ENCODE measurements at places on chromosomes 2 and 18.

DNA sequence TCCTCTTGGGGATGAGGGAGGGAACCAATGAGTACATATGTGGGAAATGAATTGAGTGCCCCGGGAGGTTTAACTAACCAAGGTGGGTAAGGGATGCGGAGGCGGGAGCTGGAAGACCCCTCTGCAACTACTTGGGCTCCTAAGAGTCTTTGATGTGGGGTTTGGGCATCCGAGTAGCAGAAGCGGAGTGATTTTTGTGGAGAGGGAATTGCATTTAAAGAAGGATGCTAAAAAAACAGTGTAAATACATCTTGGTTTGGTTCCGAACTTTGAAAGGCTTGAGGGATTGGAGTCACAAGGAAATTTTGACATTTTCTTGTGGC lies 215.7 kb downstream of the MCFD2 start:
- no peak for DNase-seq

- no peak for DNase-seq
Measured at GRCh38 chr18:46642561-46642960, 14.5 kb downstream of the LOXHD1 start.

DNA sequence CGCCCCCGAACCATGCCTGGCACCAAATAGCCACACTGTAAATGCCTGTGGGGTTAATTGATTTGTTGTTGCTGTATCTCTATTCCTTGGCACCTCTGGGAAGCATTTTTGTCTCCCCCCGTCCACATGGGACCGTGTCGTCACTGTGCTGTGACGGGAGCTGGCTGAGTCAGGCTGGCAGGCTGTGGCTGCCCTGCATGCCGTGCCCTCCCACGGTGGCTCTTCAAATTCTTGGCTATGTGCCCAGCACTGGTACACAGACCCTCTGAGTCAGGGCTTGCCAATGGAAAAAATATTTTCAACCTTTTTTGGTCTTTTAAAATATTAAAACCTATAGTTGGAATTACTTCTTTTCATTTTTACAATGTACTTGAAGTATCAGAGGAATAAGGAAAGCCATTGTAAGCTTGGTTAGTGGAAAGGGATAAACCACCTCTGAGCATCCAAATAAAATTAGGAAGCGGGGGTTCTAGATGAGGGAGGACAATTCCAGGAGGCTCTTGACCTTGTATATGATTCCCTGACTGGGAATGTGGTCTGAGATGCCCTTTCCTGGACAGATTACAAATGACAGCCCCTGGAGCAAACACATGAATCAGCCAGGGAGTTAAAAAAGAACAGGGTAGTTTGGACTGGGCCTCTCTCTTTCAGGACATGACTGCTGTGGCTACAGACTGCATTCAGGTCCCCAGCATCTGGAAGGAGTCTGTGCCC lies 59.4 kb downstream of the DGKD start:
- DNase-seq: no peak

- no peak for DNase-seq
Measured at GRCh38 chr2:200968162-200968561, 4.7 kb upstream of the ORC2 start.

GRCh38 chr18:58654896-58655614 lies 16.2 kb upstream of the MALT1 start:
- DNase-seq: no peak

- DNase-seq: no peak
Measured at GRCh38 chr18:79523206-79523735, 127.5 kb downstream of the NFATC1 start.

DNA sequence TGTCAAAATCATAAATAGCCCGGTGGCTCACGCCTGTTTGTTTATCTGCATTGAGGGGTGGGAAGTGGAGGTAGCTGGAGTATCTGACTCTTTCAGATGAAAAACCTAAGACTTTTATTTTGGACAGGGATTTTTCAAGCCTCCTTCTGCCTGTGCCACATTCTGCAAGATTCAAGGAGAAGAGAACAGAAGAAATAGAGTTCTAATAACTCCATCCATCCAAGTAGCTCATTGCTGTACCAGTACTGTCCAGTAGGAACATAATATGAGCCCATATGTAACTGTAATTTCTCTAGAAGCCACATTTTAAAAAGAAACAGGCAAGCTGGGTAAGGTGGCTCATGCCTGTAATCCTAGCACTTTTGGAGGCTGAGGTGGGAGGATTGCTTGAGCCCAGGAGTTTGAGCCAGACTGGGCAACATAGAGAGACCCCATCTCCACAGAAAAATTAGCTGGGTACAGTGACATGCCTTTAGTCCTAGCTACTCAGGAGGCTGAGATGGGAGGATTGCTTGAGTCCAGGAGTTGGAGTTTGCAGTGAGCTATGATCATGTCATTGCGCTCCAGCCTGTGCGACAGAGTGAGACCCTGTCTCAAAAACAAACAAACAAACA lies 35.4 kb upstream of the NT5DC4 start:
- no peak for DNase-seq

DNA sequence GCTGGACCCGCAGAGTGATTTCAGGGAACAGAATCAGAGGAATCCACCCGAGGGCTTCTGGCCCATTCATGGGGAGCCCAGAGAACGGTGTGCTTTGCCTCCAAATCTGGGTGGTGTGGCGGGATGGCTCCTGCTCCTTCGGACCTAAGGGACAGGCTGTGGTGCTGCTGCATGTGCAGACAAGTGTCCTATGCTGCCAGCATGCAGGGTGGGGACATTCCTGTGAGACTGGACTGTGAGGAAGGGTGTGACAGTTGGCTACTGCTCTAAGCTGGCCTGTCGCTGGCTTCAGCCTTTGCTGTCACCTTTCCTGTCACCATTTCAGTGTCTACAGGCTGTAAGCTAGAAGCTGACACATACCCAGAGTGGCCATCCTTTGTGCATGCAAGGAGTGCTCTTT lies 2.9 kb upstream of the SLC4A3 start:
- DNase-seq: no peak

DNA sequence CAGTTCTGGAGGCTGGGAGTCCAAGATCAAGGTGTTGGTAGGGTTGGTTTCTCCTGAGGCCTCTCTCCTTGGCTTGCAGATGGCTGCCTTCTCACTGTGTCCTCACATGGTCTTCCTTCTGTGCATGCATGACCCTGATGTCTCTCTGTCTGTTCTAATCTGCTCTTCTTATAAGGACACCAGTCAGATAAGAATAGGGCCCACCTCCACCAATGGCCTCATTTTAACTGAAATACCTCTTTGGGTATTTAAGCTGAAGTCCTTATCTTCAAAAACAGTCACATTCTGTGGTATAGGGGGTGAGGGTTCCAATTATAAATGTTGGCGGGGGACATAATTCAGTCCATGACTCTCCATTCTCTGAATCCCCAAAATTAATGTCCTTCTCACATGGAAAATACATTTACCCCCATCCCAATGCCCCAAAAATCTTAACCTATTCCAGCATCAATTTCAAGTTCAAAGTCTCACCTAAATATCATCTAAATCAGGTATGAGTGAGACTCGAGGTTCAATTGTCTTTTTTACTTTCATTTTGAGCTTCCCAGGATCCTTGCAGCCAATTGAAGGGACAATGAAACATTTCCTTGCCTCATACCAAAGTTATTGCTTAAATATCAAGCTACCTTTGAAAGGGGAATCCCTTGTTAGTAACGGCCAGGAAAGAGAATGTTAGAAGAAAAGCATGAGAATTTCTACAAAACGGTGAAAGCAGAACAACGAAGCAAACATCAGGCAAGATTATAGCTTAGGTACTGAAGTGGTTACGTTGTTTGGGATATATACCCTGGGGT lies 20.6 kb upstream of the CNOT11 start:
- DNase-seq: no peak

DNA sequence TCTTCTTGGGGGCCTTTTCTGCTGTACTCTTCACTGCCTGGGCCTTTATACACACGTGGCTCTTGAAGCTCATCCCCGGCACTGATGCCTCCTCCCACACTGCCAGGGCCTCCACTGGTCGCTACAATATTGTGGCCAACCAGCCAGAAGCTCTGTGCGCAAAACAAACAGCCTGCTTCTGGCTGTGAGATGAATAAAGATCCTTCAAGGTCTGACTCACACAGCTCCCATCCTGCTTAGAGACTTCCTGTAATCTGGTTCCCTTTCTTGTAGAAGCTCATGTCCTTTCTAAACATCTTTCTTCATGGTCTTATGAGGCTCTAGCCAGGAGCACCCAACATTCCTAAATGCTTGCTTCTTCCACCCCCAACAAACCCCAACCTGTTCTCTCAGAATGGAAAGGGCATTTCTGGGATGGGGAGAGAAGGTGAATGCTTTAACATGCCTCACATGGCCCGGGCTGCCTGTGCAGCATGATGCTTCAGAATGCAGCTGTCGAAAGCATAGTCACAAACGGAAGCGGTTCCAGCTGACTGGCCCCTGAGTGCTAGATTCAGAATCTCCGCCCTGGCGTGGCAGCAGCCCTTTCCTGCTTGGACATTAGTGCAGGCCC lies 24.6 kb downstream of the NRP2 start:
- peak; percentile 29 for DNase-seq

- DNase-seq: no peak
Measured at GRCh38 chr2:162928356-162928755, 89.8 kb upstream of the KCNH7 start.

- no peak for DNase-seq
Measured at GRCh38 chr2:161426922-161427663, 11.0 kb downstream of the TBR1 start.

DNA sequence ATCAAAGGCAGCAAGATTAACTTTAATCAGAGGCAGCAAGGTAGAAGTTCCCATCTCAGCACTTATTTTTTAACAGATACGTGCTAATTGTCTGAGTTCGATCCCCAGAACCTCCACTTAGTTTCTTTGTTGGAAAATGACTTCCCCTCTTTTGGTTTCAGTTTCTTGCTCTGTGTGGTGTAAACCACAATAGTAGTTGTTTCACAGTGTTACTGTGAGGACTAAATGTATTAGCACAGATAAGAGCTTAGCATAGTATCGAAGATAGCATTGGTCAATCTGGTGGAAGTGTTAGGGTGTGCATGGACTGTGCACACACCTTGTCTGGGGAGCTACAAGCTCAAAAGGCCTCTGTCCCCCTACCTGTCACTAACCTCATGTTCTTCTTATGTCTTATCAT lies 988.3 kb upstream of the GYPC start:
- DNase-seq: no peak

DNA sequence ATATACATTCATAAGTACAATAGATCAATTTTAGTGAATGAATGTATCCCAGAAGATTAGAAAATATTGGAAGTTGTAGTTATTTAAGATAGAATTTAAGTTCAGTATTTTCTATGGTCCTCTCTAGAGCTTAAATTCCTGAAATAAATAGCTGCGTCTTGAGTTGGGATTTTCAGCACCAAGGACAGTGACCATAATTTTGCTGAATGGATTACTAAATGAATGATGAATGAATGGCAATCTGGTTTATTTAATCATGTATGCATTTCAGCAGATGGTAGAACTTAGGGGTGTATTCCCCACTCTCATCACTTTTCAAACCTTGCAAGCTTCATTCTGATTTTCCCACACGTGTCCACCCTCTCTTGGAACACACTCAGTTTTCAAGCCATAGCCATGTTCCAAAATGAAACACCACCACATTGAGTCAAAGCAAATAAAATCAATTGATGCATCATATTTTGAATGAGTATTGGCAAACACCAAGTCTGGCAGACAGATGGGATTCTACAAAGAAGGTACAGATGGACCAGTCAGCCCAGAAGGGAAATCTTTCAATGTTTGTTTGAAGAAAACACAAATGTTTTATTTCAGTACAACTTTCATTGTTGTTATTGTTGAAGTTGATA lies 362.2 kb upstream of the NXPH2 start:
- DNase-seq: no peak

DNA sequence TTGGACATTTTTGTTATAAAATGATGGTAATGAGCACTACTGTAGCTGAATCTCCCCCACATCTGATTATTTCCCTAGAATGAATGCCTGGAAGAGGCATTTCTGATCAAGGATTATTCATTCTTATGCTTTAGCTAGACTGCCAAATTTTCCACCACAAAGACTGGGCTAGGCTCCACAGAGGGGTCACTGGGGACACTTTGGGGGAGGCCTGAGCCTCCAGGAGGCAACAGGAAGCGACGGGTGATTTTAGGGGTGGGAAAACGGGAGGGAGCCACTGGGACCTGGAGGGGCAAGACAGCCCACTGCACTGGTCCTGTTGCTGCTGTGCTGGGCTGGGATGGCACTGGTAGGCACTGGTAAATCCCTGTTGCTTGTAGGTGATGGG lies 2.4 kb upstream of the ASB1 start:
- no peak for DNase-seq

GRCh38 chr2:15672961-15673918 lies 81.6 kb downstream of the DDX1 start:
- no peak for DNase-seq

GRCh38 chr18:22296304-22296703 lies 121.4 kb downstream of the CTAGE1 start:
- DNase-seq: no peak

GRCh38 chr2:45477546-45477945 lies 133.5 kb downstream of the SRBD1 start:
- DNase-seq: no peak

DNA sequence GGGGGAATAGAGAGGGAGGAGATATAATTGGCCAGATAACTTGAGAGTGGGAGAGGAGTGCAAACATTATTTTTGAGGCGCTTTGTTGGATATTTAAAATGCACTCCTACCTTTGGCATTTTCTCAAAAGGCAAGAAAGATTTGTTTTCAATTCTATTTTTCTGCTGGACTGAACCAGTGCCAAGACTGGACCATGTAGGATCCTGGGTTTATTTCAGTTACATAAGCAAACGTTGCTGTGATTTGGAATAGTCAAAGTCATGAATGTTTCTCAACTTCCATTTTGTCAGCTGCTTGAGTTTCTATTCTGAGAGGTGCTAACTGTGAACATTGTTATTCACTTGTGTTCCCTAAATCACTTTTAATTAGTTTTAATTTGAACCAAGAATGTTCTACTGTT lies 8.9 kb upstream of the CHRNA1 start:
- no peak for DNase-seq

DNA sequence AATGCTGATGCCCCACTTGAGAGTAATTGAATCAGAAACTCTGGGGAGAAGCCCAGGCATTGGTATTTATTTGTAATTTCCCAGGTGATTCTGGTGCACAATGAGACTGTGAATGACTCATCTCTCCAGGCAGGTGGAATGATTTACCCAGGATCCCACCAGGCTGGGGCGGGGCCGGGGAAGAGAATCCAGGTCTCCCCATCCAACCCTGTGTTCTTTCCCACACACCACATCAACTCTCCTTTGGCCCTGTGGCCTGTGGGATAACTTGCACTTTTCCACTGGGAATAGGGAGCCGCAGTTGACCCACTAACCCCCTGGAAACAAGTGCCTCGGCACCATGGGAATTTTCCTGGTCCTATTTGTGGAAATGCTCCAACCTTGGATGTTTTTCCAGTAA lies 409.8 kb downstream of the ZNF521 start:
- DNase-seq: no peak

Data from esophagus squamous epithelium (tissue), 5 donors.